ENCODE measurements at places on chromosomes 3 and 15.

GRCh38 chr3:191066669-191067068 is 132.4 kb upstream of the OSTN start:
- no peak for DNase-seq

DNA sequence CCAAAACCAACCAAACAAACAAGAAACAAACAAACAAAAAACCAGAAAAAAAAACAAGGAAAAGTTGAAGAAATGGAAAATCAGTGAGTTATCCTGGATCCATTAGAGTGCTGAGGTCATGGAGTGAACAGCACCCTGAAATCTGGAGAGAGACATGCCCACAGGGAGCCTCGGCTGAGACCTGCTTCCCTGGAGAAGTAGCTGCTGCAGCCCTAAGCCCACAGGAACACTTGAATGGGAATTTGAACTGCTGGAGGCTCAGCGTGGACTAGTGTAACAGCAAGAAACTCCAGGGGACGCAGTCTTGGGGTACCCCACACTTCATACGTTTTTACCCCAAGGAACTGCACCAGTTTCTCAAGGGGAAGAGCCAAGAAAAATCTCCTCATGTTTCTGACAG is 144.1 kb upstream of the UBE3A start:
- DNase-seq: no peak

DNA sequence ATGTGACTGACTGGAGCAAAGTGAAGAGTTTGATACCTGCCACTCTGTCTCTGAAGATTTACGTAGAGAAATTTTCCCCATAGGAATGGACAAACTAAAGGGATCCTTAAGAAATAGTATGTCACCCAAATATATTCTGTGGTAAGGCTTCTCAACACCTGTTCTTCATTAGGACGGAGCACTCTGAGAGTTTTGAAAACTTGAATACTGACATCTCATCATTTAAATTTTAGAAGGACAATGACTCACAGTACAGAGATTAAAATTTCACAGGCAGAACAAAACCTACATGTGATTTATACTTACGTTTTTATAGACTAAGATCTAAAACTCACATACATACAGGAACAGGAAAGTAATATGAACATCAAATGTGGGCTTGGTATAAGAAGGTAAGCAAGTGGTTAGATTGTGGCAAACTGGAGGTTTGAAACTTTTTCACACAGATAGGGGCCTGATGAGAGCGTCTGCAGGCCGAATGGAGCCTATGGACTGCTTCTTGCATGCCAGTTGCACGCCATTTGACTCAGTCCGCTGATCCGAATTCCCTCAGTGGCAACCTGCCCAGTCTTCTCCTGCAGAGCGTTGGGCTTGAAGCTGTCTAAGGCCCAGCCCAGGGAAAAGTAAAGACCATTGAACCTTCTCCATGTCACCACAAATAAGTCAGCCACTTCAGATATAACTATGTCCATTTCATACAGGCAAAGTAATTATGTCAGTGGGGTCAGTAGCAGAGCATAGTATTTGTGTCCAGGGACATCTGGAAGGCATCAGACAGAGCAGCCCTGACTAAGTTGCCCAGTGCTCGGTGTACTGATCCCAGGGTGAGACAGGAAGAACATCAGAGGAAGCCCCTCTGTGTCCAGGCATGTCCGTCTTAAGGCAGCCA is 45.7 kb downstream of the ZBTB38 start:
- DNase-seq: no peak

DNA sequence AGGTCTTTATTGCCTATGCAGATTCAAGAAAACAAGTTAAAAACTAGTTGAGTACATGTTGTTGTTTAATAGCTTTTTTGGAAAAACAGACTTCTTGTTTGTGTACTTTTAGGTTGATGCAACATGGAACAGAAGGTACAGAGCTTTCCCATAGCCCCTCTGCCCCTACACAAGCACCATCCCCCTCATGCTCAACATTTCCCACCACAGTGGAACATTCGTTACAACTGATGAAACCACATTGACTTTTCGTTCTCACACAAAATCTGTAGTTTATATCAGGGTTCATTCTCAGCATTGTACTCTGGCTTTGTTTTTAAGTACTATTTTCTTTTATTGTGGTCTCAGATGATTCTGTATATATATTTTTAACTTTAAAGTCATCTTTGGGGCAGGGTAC is 1054.6 kb downstream of the NTRK3 start:
- DNase-seq: no peak

DNA sequence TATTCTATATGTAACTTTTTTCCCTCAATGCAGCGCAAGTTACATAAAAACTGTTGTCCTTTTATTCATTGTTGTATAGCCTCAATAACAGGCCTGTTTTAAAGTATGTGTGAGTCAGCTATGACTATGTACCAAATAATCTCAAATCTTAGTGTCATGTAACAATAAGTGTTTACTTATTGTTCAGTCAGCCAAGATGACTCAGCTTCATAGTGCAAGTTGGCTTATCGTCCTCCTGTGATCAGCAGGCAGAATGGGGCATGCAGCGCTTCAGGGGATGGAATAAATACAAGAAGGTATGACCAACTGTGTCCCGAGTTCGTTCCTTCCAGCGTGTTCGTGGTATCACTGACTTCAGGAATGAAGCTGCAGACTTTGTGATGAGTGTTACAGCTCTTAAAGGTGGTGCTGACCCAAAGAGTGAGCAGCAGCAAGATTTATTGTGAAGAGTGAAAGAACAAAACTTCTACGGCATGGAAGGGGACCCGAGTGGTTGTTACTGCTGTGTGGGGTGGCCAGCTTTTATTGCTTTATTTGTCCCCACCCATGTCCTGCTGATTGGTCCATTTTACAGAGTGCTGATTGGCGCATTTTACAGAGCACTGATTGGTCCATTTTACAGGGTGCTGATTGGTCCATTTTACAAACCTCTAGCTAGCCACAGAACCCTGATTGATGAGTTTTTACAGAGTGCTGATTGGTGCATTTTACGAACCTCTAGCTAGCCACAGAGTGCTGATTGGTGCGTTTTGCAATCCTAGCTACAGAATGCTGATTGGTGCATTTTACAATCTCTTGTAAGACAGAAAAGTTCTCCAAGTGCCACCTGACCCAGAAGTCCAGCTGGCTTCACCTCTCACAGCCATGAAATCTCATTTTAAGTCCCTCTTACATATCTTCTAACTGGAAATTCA is 1016.0 kb downstream of the MCTP2 start:
- DNase-seq: no peak

GRCh38 chr3:126394179-126394976 is at the start of gene CFAP100:
Gene CFAP100, plus strand, starts transcription at chr3:126394909. Its CDS starts 1,092 bp downstream, at chr3:126396001.
- DNase-seq: no peak

- no peak for DNase-seq
Observed at GRCh38 chr3:20648294-20648693, 462.3 kb upstream of the SGO1 start.

DNA sequence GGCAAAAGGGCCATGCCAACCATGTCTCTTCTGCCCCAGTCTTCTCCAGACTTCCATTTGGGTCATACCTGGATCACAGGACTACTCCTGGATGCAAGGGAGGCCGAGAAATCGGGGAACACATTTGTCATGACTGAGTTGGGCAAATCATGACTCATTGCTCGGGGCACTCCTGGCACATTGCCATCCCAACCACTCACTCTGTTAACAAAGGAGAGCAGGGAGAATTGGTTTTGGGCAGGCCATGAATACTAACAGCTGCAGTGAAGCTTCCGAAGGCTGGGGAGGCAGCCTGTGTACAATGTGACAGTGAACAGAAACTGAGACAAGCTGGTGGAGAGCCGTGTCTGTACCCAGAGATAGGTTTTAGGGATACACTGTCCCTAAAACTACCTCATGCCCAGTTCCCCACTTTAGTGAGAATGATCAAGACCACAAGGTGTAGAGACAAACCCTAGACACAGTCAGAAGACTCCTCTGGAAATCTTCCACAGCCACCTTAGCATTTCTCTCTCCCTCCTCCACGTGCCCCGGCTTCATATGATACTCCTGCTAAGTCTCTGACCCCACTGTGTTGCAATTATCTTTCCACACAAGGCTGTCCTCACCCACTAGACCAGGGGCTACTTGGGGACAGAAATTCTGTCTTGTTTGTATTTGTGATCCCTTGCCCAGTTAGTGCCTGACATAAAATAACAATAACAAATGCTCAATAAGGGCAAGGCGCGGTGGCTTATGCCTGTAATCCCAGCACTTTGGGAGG is 10.5 kb upstream of the BUB1B start:
- no peak for DNase-seq

- DNase-seq: no peak
Observed at GRCh38 chr3:122019493-122019892, 2.6 kb downstream of the ILDR1 start.
